Skin of body (tissue), 3 donors: ENCODE measurements at places on chromosomes 7 and 10.

GRCh38 chr7:92657391-92657790, 67.2 kb upstream of the FAM133B start:
- no peak for DNase-seq

GRCh38 chr7:11786186-11786585, 45.8 kb downstream of the THSD7A start:
- no peak for DNase-seq

GRCh38 chr7:77862691-77863090, 64.1 kb downstream of the PHTF2 start:
- DNase-seq, result no peak

DNA sequence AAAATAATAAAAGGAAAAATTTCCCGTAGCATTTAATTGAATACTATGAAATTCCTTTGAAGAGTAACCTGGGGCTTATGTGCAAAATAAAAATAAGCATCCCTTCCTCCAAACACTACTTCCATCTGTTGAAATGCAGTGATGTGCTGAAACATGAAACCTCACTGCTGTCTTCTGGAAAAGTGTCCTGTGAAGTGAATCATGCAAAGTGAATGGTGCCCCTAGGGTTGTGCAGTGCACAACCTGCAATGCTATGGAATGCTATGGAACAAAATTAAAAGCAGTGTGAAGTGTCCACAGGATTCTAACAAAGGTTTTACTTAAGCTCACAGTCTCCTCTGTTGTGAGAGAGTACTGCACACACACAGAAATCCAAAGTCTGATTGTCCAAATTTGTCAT, 480.9 kb downstream of the ETV1 start:
- DNase-seq, result no peak

- DNase-seq, result peak; percentile 82
These were observed 33.9 kb downstream of the MALSU1 start for GRCh38 chr7:23332910-23333612.

GRCh38 chr7:30423788-30424505, 54.6 kb downstream of the NOD1 start:
- DNase-seq, result no peak

- no peak for DNase-seq
These were observed 340.4 kb downstream of the OTUD1 start for GRCh38 chr10:23779301-23779700.

GRCh38 chr10:119268871-119269506, 61.6 kb downstream of the GRK5 start:
- no peak for DNase-seq
